ENCODE measurements at places on chromosomes 6 and 20.

DNA sequence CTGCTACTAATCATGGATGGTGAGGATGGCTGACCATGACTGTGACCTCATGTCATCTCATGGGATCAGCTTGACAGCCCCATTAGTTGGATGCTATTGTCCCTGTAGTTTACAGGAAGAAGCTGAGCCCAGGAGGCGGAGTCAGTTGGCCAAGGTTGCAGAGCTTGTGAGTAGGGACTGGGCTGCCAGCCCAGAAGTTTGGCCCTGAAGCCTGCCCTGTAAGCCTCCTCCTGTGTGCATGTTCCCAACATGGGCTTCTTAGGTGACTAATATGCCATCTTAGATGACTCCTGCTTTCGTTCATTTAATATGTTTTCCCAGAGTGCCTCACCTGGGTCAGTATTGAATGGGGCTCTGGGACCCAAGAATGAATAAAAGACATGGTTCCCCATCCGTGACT is 6.9 kb downstream of the EDN3 start:
- DNase-seq: no peak

DNA sequence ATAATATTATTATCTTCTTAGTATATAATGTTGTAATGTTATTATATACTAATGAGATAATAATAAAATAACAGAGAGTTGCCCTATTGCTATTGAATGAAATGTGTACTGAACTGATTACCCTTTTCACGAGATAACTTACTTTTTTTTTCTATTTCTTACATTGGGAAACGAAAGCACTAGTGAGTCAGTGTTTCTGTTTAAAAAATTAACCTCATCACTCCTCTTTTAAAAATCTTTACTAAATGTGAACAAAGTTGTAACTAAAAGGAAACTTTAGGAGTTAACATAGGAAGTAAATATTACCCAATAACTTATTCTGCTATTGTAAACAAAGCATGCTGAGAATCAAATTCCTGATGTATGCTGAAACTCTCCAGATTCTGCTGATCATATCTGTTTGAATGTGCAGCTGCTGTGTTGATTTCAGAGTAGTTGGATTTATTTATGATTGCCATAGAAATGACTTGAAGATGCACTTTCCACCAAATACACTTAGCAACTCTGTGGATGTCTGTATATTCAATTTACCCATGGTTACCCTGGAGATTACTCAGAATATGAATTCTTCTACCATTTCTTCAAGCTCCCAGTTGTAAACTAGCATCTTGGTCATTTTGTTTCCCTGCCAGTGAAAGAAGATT is 523.4 kb downstream of the TENT5A start:
- no peak for DNase-seq

DNA sequence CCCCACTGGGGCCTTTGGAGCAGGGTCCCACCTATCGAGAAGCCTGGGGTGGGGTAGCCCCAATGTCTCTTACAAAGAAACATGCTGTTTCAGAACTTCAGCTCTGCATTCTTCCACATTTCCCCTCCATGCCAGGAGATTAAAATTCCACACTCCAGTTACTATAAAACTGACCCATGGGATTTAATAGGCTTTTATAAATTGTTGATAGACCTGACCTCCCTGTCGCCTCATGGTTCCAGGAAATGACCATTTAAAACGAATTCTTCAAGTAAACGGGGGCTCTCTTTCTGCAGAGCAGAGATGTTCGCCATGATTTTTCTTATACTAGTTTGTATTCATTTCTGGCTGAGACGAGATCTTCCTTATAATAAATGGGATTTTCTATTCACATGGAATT is 19.3 kb downstream of the RIN2 start:
- DNase-seq: no peak

- no peak for DNase-seq
Measured at GRCh38 chr6:96330884-96331283, 190.7 kb upstream of the UFL1 start.

DNA sequence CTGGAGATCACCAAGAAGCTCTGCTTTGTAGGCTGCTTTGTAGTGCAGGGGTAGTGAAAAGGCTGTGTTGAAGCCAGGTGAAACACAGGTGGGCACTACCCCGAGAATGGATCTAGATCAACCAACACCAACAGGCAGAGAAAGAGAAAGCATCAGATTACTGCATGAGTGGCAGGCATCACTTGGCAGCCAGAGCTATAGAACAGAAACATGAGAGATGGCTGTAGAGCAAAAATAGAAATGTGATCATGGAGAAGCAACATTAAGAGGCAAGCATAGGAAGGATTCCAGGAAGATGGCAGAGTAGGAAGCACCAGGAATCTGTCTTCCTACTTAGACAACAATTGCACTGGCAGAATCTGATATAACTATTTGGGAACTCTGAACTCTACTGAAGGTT is 311.1 kb upstream of the TCF21 start:
- DNase-seq: no peak

- no peak for DNase-seq
Measured at GRCh38 chr6:139030228-139030963, 1.9 kb downstream of the ABRACL start.

DNA sequence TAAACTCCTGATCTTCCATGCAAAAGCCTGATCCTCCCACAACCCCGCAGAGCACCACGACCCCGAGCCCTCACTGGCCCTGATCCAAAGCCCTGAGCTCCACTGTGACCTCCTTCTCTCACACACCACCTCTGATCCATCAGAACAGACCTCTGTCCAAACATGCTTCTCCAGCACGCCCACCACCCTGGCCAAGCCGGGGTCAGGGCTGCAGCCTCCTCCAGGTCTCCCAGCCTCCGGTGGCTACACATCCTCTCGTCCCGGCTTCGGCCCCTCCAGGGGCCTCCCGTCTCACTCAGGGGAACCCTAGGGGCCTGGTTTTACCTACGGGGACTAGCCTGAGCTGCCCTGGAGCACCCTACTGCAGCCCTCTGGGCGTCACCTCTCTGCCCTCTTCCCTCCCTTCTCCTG is 49.1 kb downstream of the FOXF2 start:
- no peak for DNase-seq

- no peak for DNase-seq
Measured at GRCh38 chr20:56223352-56223751, 25.2 kb upstream of the MC3R start.

DNA sequence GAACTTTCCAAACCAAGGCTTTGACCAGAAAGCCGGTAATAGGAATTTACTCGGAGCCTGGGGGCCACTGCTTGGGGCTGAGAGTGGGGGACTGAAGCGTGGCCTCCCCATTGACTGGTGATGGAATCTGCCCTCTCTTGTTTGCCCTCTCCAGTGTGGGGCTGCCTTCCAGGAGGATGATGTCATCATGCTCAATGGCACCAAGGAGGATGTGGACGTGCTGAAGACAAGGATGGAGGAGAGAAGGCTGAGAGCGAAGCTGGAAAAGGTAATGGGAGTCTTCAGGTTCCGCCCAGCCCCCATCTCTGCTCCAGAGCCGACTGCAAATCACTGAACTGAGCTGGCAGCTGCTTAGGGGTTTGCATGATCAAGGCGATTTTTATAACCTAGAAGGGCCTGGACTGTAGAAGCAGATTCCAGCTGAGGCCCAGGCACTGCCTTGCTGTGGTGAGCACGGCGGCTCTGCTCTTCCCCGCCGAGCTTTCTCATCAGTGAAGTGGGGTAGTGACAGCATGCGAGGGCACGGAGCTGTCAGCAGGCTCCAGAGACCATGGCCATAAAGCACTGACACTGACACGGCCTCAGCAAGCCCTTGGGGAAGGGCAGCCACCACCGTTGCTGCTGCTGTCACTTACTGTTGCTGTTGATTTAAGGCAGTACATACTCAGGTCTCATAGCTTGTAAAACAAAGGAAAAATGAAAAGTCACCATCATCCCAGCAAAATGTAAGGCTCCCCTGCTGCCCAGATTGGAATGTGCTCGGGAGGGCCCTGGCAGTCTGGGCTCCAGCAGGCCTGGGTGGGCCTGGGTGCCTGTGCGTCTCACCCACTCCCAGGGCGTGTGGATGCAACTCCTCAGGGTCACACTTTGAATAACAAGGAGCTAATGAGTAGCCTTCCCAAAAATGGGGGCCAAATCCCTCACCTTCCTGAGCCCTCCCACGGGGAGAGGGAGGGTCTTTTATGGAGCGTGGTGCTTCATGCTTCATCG is 11.1 kb upstream of the FAM209A start:
- DNase-seq: no peak

DNA sequence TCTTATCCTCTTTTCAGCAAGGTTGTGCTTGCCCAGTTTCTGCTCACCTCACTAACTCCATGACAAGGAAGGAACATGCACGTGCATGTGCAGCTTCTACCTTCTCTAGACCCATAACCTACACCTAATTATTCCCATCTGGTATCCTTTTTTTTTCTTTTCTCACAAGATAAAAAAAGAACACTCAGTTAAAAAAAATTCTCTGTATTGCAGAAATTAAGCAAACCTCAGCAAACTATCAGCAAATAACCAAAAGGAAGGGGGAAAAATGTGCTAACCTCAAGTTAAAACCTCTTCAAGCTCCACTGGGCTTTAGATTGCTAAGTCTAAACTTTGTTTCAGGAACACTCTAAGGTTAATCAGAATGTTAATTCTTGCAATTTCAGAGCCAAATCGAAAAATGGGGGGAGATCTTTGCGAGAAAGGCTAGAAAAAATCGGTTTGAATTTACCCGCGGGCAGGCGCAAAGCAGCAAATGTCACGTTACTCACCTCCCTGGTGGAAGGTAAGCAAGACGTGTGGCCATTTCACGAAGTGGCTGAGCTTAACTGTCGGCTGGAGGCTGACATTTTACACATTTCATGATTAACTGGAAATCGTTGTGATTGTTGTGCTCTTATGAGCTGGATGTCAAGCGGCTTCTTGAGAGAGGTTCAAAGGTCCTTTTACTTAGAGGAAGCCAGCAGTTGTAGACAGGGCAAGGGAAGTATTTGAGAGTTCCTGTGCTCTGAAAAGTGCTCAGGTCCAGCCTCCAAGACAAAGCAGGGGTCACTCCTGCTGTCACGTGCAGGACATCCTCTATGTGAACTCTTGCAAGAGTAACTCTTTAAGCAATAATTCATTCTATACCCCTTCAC is 19.1 kb downstream of the TFAP2B start:
- DNase-seq: no peak

DNA sequence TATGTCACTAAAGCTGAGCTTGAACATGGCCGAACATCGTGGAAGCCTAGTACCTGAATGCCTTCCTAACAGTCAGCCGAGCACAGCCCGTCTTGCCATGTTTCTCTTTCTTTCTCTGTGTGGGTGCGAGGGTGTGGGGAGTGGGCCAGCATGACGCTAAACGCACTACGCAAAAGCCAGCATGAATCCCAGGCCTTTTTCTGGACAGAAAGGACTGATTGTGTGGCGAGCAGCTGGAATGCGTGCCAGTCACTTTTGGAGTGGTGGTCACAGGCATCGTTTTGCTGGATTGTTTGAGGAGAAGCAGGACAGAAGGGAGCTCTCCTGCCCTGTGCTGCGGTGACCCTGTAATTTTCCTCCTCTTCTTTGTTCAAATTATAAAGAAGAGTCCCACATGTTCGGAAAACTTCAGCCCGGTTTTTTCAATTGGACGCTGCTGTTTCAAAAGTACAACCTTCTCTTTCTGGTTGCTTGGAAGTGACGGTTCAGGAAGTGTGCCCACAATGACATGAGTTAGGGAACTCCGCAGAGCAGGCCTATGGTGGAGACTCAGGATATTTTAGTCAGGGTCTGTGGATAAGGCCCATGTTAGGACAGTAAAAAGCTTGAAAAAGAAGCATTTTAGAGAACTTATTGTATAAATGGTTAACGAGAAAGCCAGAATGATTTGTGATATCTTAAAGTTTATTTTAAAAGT is 54.3 kb downstream of the PDE7B start:
- peak; percentile 51 for DNase-seq

DNA sequence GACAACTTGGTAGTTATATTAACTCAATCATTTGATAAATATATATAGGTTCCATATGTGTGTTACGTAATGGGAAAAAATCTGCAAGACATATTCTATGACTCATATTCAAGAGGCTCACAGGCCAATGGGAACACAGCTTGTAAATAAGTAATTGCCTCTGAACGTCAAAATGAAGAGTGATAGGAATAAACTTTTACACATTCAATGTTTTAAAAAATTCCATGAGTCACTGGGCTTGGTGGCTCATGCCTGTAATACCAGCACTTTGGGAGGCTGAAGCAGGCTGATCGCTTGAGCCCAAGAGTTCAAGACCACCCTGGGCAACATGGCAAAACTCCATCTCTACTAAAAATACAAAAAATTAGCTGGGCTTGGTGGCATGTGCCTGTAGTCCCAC is 209.4 kb upstream of the MCHR2 start:
- no peak for DNase-seq

DNA sequence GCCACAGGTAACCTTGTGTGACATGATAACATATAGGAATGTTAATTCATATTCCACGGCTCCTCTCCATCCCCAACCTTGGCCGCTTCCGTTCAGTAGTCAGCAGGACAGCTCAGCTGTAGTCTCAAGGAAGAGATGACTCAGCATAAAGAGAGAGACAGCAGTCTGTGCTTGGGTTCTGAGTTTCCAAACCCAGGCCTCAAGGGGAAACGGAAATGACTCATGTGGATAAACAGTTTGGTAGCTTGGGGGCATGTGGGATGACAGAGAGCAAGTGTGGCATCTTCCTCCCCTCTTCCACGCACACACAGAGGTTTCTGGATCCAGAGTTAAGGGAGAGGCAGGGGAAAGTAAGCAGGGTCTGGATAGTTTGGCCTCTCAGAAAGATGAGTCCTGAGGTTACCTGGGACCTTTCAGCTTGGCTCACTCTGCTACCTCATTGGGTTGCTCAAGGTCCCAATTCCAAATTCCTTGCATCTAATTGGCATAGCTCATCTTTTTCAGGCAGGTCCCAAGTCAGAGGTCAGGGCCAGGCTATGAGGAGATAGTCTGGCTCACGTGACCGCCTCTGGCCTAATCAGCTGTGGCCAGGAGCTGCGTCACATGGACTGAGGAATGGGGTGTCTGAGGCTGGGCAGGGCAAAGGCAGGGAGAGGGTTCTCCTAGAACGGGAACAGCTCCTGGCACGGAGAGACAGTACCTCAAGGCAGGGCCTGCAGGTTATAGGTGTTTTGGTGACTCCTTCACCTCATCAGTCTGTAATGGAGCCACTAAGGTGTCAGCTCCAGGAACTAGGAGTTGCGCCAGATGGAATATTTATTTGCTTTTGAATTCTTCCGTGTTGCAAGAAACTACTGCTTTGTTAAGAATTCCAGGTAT is 36.5 kb upstream of the MLN start:
- peak; percentile 59 for DNase-seq

DNA sequence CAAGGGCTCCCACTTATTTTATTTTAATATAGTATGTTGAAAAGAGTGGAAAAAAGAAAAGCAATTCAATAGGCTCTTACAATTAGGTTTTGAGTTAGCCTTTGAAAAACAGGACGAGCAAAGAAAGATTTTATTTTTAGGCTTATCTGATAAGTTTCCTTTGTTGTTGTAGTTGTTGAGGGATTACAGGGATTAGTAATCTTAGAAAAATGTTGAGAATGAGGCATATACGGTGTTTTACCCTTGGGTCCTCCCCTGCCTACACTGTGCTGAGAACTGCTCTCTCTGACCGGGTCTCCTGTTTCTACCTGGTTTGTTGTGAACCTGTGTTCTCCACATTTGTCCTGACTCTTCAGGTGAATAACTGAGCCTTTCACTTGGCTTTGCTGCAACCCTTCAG is 16.7 kb downstream of the TRAPPC3L start:
- no peak for DNase-seq

- no peak for DNase-seq
Measured at GRCh38 chr6:84332139-84333034, 104.9 kb upstream of the CEP162 start.

GRCh38 chr6:294656-295565 is 2.6 kb downstream of the DUSP22 start:
- no peak for DNase-seq
